ENCODE measurements at places on chromosomes 7 and 10. TPM values are rescaled to one million over a fixed set of nuclear protein-coding genes. Genes with fewer than 3 reads are reported as not detected.

The TMEM236 gene
- total RNA-seq = 0.06 TPM

The SRI gene
- total RNA-seq = 187 TPM

GRCh38 chr10:46555713-46556514, 544 bp downstream of the GPRIN2 start:
- peak; percentile 41 for DNase-seq

The PPP3CB gene
- 48.7 TPM for total RNA-seq

The WNT8B gene
- total RNA-seq = 0.41 TPM

GRCh38 chr7:101634196-101634717, 5.2 kb upstream of the MYL10 start:
- DNase-seq = no peak

DNA sequence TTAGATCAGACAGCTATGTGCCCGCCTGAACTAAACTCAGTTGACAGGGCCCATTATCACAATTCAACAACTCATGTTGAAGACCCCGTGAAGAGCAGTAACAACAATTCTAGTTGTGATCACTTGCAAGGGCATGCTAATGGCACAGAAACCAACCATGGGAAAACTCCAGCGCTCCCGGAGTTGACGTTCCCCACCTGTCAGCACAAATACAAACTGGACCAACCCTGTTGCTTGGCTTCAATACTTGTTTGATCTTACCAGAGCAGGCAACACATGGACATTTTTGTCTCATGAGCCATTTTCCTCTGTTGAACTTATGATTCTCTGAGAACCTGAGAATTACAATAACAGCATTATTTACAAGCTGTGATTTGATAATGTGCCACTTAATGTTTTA, 119.0 kb upstream of the LANCL2 start:
- DNase-seq = no peak

GRCh38 chr7:23404546-23405239, 65.6 kb downstream of the IGF2BP3 start:
- DNase-seq = no peak

DNA sequence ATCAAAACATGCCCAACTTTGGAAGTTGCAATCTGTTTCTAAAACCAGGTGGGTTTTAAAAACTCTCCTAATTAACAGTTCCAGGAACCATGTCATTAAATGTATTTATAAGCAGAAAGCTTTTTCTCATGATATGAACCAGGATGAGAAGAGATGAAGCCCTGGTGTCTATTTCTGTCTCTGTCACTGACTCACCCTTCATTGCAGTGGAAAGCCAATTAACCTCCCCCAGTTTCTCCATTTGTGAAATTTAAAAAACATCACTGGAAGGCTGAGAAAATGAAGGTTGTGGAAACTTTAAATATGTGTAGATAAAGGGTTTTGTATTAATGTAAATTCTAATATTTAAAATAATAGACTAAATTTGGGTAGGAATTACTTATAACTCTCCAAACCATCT, 1088.0 kb downstream of the SORCS1 start:
- DNase-seq = no peak

The TMEM229A gene
- total RNA-seq = not detected

DNA sequence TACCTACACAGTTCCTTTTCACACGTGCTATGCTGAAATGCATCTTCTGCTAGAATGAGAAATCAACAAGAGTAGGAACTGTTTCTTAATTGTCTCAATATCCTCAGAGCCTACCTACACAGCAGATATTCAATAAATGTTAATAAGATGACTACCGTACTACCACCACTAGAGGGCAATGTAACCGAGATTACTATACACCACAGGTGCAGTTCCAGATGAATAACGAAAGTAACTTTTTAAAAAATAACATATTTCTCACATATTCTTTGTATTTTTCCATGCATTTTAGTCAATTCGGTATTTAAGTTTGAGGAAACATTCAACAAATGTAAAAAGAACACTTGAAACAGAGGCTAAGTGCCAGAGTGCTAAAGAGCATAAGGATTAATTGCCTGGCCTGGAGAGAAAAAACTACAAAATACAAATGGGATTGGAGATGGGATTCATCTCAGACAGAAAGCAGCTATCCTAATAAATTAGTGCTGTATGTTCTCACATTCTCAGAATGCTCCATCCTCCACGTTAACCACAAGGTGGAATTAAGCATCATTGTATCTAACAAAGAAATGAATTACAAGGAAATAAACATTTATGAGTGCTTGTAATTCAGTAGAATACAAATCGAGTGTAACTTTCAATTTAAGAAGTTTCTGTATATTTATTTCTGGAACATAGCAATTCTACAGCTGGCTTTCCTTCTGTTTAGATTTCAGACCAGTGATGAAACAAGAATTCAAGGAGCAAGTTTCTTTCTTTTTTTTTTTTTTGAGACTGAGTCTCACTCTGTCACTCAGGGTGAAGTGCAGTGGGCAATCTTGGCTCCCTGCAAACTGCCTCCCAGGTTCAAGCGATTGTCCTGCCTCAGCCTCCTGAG, 20.3 kb upstream of the HECTD2 start:
- no peak for DNase-seq

- DNase-seq = no peak
Measured at GRCh38 chr10:72010234-72010973, 46.2 kb downstream of the CHST3 start.

The MYOZ1 gene
- total RNA-seq = not detected

DNA sequence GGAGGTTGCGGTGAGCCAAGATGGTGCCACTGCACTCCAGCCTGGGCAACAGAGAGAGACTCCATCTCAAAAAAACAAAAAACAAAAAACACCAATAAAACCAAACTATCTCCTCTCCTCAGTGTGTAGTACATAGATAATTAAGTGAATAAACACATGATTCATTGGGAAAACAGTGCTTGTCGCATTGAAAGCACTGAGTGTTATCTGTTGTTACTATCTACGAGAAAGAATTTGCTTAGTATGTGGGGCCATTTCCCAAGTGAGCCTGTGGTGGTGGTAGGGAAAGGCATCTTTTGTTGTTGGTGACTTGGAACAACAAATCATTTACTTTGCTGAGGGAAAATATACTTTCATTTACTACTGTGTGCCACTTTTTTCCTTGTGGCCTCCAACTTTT, 42.6 kb downstream of the RSBN1L start:
- DNase-seq = no peak

The UCMA gene
- not detected for total RNA-seq

DNA sequence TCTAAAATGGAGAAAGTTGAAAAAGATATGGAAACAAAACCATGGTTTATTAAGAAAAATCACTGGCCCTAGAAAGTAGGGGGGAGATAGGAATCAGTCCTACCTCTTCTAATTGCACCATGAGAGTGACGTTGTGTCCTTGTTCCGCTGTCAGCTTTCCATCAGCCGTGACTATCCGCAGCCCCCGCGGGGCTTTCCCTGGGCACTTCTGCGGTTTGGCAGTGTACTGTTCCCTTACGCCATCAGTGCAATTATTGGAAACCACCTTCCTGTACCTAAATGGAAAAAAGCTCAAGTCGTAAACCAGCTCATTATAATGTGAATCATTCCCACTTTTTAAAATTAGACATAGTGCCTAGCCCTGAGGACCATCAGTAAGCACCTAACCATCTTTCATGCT, 512.2 kb downstream of the SORCS1 start:
- no peak for DNase-seq

GRCh38 chr7:23107781-23108180, 2.2 kb downstream of the KLHL7 start:
- DNase-seq = no peak

The GPR37 gene
- not detected for total RNA-seq

DNA sequence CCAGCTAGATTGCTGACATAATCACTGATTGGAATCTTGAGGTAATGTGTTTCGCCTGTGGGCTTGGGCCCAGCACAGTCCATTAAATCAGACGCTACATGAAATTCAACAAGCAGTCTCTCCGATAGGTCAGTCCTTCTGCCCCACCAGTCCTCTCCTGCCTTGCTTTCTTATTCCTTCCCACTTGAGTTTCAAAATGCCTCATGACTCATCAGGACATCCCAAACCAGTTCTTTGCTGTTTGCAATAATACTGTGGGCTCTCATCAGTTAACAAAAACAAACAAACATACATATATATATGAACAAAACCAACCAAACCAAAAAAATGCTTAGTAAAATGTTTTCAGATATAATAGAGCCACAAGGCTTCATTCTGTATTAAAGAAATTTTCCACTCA, 599.0 kb downstream of the SORCS1 start:
- DNase-seq = no peak

GRCh38 chr7:20268824-20269223, 51.6 kb upstream of the MACC1 start:
- no peak for DNase-seq

- no peak for DNase-seq
Measured at GRCh38 chr10:102396730-102397151, 1.2 kb downstream of the NFKB2 start.

DNA sequence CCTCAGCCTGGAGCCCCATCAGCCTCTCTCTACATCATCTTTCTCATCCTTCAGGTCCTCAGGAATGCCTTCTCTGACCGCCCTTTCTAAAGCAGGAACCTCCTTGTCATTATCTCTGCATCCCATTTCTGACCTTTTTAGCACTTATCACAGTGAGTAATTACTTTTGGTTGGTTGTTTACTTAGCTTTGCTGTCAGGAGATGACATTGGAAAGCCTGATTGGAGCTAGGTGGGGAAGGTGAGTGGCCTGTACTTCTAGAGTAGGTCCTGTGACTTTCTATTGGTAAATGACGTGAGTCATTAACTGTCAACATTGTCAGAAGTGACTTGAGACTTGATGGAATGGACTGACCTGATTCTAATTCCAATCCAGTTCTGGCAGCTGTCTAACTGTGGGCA, 9.3 kb upstream of the SLC25A13 start:
- DNase-seq = no peak

GRCh38 chr10:20674926-20675325, 222.2 kb downstream of the NEBL start:
- no peak for DNase-seq

DNA sequence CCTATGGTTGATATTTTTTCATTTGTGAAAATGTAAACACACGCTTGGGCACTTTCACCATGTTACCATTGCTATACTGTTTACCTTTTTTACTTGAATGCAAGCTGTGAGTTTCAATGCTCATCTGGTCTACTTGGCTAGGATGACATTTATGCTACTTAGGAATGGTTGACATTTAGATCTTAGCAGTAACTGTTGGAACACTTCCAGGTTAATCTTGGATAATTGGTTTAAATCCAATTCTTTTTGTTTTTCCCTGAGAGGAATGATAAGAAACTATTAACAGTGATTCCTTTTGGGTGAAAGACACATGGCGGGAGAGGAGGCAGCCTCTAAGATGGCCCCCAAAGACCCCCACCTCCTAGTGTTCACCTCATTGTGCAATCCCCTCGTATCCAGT, 51.4 kb upstream of the AMPH start:
- DNase-seq = no peak

DNA sequence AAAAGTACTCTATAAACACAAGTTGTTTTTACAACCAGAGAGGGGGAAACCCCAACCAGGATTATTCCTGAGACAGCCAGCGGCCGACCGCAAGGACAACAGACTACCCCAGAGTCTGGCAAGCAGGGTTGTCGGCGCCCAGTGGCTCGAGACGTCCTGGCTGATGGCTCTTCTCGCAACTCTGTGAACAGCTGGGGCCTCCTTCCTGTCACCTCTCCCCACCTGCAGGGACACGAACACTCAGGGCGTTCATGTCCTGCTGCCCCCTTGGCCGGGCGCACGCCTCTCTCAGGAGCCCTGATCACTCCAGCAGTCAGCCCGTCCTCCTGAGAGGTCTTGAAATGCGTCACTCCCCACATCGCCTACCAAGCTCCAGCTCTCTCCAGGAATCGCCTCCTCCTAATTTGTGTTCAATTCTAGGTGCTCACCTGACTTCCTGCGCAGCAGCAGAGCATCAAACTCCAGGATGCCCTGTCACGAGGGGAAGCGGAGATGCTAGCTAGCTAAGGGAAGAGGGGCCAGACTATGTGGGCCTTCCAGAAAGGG, 66.4 kb upstream of the TNRC18 start:
- no peak for DNase-seq

The TMEM178B gene
- 0.18 TPM for total RNA-seq

GRCh38 chr7:30996883-30997282, 33.1 kb downstream of the GHRHR start:
- no peak for DNase-seq

DNA sequence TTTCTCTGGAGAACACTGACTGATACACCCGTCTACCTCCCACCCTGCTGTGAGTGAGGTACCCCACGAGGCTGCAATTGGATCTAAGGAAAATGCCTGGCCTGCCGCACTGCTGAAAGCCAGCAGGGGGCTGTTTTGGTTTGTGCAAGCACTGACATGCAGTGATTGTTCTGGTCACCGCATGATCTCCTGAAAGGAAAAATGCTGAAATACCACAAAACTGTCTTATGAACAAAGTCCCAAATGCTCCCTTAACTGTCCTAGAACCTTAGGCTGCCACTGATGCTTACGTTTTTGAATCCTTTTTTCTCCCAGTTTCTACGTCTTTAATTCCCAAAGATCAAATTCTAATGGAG, 132.7 kb downstream of the JCAD start:
- no peak for DNase-seq

GRCh38 chr7:149776848-149777407, 3.5 kb upstream of the ZNF467 start:
- no peak for DNase-seq

DNA sequence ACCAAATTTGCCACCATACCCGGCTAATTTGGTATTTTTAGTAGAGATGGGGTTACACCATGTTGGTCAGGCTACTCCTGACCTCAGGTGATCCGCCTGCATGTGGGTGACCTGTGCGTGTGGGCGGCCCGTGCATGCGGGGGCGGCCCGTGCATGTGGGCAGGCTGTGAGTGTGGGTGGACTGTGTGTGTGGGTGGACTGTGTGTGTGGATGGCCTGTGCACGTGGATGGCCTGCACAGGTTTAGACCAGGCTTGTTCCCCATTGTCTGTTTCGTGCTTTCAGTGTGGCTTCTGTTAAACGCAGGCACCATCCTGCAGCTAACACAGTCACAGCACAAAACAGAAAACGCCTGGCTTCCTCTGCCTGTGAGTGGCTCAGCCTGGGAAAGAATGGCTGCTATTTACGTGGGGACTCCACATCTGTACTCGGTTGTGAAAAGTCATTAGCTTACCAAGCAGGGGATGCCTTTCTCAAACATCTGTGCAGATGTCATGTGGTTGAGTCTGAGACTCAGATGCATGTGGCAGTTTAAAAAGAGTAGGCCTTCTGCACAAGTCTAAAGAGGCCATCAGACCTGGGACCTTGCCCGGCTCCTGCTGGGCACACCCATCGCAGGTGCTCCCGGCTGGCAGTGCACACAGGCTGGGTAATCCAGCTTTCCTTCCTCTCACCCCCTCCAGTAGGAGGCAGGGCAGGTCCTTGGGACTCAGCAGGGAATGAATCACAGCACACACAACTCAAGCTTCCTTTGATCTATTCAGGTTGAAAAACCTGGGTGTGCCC, 91.6 kb downstream of the COBL start:
- DNase-seq = peak; percentile 22

The HABP2 gene
- total RNA-seq = not detected

The MYL10 gene
- total RNA-seq = not detected
